ENCODE measurements at places on chromosomes 12 and 14. TPM values are rescaled to one million over a fixed set of nuclear protein-coding genes. Genes with fewer than 3 reads are reported as not detected.

The SYNE3 gene
- 2.5 TPM for polyA plus RNA-seq

The SLC38A1 gene
- 76.6 TPM for polyA plus RNA-seq

The STAB2 gene
- 1.9 TPM for polyA plus RNA-seq

The RAD51B gene
- 13.3 TPM for polyA plus RNA-seq

The PTGES3 gene
- 349 TPM for polyA plus RNA-seq

The TOX4 gene
- 63.6 TPM for polyA plus RNA-seq

The DNAI7 gene
- polyA plus RNA-seq = 7.9 TPM

The KRT3 gene
- not detected for polyA plus RNA-seq

The CLEC2D gene
- polyA plus RNA-seq = 30.5 TPM

The CIROP gene
- polyA plus RNA-seq = not detected

The FOXA1 gene
- polyA plus RNA-seq = 3.2 TPM

The CISTR gene
- polyA plus RNA-seq = not detected

The MAP3K12 gene
- 38.5 TPM for polyA plus RNA-seq

The TGM1 gene
- 2.3 TPM for polyA plus RNA-seq

The RNU6-8 gene
- not detected for polyA plus RNA-seq

The NOVA1 gene
- polyA plus RNA-seq = 34.0 TPM

The LHX5 gene
- polyA plus RNA-seq = not detected

The ARMH4 gene
- polyA plus RNA-seq = 82.8 TPM

The ZNF385A gene
- 10.8 TPM for polyA plus RNA-seq

The HOXC12 gene
- not detected for polyA plus RNA-seq

The OR4N2 gene
- not detected for polyA plus RNA-seq

The LBHD2 gene
- polyA plus RNA-seq = not detected

The SLCO1B1 gene
- not detected for polyA plus RNA-seq

The SSTR1 gene
- 1.8 TPM for polyA plus RNA-seq

The AGAP2 gene
- 1.2 TPM for polyA plus RNA-seq

The TAS2R42 gene
- not detected for polyA plus RNA-seq

The COCH gene
- 3.9 TPM for polyA plus RNA-seq

The MMP17 gene
- polyA plus RNA-seq = 0.65 TPM

The MYL2 gene
- not detected for polyA plus RNA-seq

The PRDM4 gene
- 46.6 TPM for polyA plus RNA-seq

The NCOR2 gene
- polyA plus RNA-seq = 74.0 TPM

The SCN8A gene
- 3.4 TPM for polyA plus RNA-seq

The MYF6 gene
- polyA plus RNA-seq = 0.15 TPM

The OLR1 gene
- polyA plus RNA-seq = 1.3 TPM

The SLC5A8 gene
- polyA plus RNA-seq = 33.1 TPM

Data from left kidney (tissue), 8 donors.